Stimulated activated CD8-positive, alpha-beta memory T cell treated with anti-CD3 and anti-CD28 coated beads, Interleukin-7, amount 100 ng/mL, for 1 hour (primary cell): ENCODE measurements at places on chromosomes 1 and 21.

GRCh38 chr1:234206651-234207284 is 166.5 kb upstream of the COA6 start:
- no peak for DNase-seq

DNA sequence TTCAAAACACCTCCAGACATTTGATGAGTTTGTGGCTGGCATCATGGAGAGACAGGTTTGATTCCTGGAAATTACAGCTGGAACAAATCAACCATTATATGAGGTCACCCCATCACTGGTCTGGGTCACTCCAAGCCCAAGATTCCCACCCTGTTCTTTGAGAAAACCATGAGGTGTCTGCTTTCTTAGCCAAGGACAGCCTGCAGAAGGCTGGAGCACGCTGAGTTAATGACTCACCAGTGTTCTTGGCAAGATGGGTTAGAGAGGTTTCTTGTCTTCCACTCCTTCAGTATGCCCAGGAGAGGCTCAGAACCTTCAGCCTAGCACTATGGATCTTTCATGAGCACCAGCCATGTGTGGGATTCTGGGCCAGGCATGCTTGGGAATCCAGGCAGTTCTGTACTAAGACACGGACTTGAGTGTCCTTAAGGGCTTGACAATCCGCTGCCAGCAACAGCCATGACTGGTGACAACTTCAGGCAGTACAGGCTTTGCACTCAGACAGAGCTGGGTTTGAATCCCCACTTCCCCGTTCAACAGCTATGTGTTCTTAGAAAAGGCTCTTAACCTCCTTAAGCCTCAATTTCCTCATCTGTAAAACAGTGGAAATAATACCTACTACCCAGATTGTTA is 43.9 kb downstream of the GRHL3 start:
- DNase-seq = no peak

DNA sequence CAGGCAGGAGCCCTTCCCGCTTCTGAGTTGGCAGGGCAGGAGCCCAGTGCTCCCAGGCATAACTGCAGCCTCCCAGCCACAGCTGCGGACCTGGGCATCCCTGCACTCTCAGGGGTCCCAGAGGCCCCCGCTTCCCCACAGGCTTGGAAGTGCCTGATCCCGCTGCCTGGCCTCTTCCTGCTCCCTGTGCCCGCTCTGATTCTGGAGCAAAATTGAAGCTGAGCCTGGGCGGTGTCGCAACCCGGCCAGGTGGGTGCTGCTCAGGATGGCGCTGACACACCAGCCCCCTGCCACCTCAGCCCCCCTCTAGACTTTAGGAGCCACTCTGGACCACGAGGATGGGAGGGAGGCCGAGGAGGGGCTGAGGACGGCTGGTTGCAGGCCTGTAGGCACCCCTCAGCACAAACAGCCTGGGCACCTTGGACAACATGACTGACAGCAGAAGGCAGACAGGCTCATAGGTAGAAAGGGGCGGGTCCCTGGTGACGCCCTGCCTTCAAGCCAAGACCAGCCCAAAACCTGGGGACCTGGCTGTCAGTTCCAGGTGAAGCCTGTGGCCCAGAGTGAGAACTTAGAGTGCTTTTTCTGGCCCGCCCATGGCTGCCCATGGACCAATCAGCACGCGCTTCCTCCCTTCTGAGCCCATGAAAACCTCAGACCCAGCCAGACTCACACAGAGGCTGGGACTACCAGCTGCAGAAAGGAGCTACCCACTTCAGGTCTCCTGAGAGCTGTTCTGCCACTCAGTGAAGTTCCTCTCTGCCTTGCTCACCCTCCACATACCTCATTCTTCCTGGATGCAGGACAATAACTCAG is 7.2 kb downstream of the HLCS start:
- no peak for DNase-seq

DNA sequence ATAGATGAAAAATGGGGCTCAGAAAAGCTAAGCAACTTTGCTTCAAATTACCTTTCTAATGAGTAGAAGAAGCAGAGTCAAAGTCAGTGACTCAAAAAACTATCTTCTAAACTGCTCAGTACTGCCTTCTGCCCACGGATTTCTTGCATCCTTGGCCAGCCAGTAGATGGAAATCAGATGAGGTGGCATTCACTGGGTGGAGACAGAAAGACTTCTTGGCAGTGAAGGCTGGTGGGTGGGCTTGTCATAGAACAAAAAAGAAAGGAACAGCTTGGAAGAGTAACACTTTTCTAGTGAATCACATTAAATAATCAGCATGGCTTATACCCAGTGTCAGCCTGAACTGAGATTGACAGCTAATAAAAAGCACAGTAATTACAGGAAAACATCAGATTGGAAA is 170.7 kb downstream of the ST6GALNAC5 start:
- no peak for DNase-seq

DNA sequence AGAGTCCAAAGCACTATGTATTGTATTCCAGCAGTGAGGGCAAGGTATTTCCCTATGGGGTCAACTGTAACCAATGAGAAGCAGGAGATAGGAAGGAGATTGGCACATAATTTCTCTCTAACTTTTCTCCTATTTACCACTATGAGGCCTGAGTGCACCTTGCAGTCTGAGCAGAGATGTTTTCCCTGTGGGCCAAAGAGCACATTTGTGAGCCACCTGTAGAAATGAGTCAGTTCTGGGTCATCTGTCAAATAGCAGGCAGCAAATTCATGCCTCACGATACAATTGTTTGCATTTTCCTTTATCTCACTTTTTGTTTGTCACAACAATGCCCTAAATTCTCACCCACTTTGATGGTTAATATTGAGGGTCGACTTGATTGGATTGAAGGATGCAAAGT is 547.2 kb upstream of the NCAM2 start:
- DNase-seq = no peak
